T-helper 17 cell (primary cell): ENCODE measurements at places on chromosomes 3 and 15.

DNA sequence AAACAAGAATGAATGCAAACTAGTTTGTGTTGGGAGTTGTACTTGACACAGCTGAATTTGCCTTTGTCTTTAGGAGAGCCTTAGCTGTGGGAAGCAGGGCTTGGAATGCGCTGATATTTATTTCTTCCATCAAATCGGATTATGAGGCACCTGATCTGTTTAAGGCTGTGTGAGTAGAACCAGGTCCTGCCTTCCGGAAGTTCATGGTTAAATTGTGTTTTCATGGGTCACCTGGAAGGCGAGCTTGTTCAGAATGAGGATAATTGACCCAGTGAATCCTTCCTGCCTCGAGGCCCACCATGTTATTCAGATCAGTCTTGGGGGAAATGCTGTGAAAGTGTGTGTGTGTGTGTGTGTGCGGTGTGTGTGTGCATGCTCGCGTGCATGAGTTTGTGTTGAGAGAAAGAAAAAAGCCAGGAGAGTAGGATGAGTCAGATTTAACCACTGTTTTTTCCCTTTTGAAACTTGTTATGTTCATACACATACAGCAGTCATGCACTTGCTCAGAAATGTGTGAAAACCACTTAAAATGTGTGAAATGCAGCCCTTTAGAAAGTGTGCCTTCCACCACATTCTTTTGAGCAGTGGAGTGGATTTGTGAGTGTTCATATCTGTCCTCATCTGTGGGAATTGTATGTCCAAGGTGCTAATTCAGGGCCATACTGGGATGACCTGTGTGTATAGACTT is 36.7 kb downstream of the SMAD3 start:
- no peak for DNase-seq

GRCh38 chr3:45124352-45124751 is 21.8 kb downstream of the CDCP1 start:
- no peak for DNase-seq

- no peak for DNase-seq
Observed at GRCh38 chr3:126693921-126694320, 10.1 kb upstream of the CHCHD6 start.

DNA sequence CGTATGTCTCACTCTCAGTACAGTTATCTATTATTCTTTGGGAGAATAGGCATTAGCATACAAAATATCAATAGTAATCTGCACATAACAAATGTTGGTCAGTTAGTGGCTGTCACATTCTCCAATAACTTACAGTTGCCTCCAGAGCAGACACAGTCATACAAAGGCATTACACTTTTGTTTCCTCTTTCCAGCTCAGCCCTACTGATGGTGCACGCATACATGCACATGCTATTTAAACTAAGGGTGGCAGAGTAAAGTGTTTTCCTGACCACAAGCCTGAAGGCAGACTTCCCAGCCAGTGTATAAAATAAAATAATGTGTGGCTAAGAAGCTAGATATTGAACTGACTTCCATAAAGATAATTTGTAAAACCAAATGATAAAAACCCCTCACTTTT is 47.6 kb downstream of the PHLDB2 start:
- DNase-seq = no peak

DNA sequence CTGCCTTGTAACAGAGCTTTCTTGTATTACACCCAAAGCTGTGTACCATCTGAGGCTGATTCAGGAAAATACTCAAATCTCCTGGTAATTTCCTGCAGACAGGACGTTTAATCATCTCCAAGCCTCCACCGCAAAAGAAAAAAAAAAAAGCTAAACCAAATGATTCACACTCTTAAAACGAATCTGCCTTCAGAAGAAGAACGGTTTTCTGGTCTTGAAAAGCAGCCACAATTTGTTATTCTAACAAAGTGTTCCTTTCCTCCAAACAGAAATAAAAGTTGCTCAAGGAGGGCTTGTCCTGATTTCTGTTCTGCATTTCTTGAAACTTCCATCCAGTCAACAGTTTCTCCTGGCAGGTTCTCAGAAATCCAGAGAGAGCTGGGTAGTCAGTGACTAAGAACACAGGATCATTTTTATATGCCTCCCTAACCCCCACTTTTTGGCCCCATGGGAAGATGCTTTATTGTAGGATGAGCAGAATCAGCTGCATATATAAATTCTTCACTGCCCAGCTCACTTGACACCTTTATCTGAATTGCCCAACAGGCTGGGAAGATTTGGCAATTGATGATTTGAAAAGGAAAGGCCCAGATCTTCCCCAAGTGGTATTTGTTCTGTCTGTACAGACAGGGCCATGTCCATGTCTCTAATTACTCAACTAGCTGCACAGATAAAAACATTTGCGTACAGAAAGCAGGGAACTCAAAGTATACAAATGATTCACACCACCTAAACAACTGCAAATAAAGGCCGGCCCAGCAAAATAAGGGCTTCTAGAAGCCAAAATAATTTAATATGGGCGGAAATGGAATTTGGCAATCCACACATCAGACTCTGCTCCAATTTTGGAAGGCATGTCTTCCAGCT is 41.0 kb upstream of the PRICKLE2 start:
- no peak for DNase-seq

DNA sequence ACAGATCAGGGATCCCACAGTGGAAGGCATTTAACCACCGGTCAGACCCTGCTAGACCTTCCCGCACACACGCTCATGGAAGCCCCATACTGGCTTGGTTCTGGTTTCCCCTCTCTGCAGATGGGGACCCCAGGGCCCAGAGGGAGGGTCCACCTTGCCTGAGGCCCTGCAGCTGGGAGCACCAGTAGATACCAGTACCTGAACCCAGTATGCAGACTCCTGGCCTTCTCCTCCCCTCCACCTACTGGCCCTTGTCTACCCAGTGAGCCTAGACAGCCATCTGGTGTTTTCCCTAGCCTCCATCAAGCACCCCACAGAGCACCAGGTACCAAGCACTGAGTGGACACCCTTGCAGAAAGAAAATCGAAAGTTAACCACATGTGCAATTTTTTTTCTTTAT is 65.1 kb downstream of the MEGF11 start:
- no peak for DNase-seq

DNA sequence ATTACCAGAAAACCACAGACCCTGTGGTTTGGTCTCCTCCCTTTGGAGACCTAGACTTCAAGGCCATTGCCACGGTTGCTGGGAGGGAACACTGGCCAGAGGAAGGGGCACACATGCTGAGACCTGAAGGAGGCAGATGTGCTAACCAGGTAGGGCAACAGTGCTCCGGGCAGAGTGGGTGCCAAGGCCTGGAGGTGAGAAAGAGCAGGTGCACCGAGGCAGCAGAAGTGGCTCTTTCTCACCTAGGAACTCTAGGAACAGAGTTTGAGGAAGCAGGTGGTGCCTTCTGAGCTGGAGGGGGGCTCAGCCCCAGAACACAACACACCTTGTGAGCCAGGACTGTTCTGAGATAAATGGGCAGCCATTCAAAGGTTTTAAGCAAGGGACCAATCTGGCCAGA is 106.1 kb downstream of the MEGF11 start:
- no peak for DNase-seq

DNA sequence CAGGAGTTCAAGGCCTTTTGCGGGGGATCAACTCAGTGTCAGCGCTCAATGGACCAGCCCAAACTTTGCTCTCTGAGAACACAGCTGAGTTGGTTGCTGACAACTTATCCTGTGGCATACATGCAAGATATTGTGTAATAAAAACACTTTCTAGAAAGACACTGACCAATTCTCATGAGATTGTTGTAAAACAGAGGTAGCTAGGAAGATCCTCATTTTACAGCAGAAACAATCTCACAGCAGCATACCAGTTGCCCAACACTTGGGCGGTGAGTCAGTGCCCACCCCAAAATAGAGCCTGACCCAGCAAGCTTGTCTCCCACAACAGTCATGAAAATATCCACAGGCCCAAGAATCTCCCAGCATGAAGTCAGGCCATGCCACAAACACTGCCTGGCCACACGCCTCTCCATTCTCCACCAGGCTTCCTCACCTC is 18.2 kb downstream of the KLHL6 start:
- no peak for DNase-seq

GRCh38 chr3:51362476-51362875 is 22.6 kb upstream of the MANF start:
- no peak for DNase-seq

DNA sequence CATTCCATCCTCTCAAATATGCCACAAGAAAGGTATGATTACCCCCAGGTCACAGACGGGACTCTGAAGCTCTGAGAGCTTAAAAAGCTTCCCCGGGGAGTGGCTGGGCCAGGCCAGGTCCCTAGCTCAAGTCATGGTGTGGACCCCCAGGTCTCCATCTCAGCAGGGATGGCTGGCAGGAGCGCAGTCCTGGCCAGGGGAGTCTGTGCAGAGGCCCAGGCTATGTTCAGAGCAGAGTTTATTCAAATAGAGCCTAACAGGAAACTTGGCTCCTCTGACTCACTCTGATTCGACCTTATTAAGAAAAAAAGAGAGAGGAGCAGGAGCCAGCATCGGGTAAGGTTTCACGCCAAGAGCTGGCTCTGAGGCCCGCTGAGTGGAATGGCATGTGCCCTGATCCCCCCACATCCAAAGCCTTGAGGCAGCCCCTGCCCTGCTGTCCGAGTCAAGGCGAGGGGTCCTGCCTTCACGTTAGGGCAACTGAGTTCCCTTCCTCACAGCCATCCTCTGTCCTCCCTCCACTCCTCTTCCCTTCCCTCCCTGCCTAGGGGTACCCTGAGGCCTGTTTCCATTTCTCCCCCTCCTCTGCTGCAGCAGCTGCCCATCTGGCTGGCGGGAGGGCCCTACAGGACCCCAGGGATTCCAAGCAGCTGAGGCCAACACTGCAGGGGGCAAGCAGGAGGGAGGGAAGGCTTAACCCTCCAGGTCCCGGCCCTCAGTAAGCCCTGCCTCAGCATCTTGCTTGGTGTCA is 1.9 kb upstream of the LOXL1 start:
- no peak for DNase-seq

DNA sequence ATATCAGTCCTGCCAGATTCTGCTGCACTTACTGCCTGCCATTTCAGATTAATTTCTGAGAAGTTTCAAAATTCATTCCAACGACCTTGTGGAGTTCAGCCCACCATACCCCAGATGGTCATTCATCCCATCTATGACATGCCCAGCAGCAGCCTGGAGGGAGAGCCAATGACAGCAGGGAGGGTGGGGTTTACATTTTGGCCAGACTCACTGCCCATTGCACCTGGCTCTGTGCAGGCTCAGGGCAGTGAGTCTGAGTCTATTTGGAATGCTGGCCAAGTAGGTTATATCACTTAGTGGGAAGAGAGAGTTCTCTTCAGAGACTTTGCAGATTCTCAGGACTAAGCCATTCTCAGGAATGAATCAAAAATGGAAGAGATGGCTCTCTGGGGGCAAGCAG is 21.5 kb downstream of the SRPRB start:
- no peak for DNase-seq

- no peak for DNase-seq
Observed at GRCh38 chr15:42102646-42103235, 8.4 kb upstream of the PLA2G4D start.

DNA sequence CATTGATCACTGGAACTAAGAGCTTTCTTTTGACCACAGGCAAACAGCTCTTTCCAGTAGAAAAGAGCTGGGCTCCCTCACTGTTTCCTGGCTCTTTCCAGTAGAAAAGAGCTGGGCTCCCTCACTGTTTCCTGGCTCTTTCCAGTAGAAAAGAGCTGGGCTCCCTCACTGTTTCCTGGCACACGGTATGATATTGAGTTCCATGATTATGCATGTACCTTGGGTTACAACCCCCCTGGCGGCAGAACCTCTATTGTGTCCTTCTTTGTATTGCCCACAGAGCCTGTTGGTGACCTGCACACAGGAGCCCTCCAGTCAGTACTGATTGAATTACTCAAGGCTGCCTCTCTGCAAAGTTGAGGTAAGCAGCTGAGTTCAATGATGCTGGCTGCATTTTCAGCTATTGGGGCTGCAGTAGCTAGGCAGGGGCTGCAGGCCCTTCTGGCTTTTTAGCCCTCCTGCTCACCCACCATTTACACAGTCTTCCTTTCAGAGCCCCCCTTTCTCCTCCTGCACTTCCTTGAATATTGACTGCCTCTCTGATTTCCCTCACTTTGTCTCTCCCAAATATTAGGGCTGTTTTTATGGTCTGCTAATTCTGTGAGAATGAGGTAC is 10.2 kb downstream of the ACKR2 start:
- no peak for DNase-seq

DNA sequence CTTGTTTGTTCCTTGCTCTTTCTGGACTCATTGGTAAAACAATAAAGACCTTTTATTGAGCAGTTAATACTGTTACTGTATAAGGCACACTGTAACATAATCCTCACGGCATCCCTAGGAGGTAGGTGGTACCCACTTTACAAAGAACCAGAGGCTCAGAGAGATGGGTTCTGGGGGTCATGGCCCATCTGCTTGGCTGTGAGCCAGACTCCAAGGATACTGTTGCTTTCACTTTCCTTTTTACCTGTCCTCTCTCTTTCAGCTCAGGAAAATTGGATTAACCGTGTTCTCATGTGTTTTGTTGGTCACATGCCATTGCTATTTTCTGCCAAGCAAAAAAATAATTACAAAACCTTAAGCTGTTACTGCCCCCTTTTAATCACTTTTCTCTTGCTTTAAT is 34.8 kb upstream of the FILIP1L start:
- DNase-seq = no peak

GRCh38 chr3:151412989-151413388 is 28.4 kb upstream of the P2RY12 start:
- no peak for DNase-seq

GRCh38 chr3:134008630-134009156 is 21.0 kb downstream of the SLCO2A1 start:
- no peak for DNase-seq

- no peak for DNase-seq
Observed at GRCh38 chr3:71080517-71081083, 502.9 kb downstream of the FOXP1 start.

- no peak for DNase-seq
Observed at GRCh38 chr15:58285212-58285920, 146.4 kb upstream of the LIPC start.

GRCh38 chr15:96415513-96416217 is 85.2 kb downstream of the NR2F2 start:
- no peak for DNase-seq

DNA sequence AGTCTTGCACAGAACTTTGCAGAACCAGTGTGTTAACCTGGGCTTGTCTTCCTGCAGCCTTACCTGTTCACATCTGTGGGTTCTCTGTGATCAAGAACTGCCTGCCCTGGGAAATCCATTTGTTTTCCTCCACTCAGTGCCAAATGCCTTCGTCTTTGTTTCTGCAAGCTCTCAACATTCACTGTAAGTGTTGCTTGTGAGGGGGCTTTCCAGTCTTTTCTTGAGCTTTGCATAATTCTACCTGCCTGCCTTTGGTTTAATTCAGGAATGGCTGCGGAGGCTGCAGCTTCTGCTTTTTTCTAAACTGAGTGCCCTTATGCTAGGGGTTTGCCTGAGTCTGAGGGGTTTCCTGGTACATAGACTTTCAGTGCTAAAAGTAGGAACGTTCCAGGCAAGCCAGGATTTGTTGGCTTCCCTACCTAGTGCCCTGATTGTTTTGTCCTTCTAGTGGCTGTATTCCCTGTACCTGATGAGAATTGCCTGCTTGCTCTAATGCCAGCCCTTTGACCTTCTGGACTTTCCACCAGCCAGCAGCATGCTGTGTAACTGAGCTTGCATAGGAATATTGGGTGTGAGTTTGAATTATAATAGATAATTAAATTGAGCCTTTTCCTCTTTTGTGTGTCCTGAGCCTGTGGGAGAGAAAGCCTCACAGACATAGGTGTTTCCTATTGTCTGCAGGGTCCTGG is 96.6 kb upstream of the CLSTN2 start:
- DNase-seq = no peak
